ENCODE measurements at places on chromosomes 1 and 21.

DNA sequence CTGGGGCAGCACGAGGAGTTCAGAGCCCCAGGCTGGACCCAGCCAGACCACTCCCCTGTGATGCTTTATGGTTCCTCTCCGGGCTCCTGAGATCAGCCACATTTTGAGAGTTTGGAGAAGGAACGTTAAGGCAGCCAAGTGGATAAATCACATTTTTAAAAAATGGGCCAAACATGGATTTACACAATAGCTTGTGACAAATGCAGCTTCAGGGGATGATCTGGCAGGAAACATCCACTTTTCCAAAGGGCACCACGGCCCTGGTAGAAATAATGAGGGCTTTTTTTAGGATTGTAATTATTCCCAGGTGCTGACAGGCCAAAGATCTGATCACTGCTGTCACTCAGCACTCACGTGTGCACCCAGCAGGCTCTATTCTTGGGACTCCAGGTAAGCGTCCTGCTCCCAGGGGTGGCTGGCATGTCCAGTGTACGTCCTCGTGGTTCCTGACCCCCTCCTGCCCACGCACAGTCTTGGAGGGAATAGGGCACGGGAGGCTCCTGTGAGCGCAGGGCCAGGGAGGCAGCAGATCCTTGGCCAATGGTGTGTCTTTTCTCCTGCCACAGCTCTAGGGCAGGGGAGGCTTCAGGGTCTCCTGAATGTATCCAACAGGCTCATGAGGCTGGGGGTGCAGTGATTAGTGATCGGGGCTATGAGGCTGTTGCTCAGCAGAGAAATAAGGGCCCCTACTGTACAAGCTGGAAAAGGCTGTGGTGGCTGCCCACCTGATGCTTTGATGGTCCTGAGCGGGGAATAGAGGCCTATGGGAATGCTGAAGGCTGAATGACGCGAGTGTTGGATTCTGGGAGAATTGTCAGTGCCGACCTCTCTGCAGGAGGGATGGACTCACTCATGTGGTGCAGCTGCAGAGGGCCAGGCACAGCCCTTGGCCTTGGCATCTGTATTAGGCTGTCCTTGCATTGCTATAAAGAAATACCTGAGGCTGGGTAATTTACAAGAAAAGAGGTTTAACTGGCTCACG is 415.7 kb downstream of the PTPRU start:
- DNase-seq: no peak

DNA sequence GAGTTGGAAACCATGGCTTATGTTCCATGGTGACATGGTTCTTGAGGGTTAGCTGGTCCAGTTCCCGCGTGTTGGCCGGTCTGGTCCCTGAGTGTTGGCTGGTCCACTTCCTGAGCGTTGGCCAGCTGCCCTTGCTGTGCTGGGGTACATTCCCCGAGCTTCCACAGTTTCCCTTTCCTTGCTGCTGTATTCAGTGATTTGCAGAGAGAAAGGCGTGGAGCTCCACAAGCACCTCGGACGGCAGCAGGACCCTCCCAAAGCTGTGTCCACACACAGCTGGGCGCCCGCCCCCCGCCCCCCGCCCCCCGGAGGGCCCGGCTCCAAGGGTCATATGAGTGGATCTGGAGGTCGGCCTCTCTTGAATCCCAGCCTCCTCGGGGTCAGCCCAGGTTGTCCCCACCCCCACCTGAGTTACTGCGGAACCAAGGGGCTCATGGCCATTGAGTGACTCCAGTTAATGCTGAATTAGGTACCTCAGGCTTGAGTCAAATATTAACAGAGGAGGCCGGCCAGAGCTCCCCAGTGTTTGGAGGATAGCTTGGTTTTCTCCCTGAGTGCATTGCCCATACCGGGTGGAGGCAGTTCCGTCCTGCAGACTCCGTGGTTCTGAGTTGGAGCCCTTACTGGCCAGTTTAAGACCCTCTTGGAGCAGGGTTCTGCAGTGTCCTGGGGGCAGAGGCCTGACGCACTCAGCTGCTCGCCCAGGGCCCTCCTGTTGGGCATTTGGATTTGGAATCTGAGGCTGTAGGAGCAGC is 18.4 kb downstream of the COL18A1 start:
- DNase-seq: no peak

GRCh38 chr1:166479052-166479631 is 312.3 kb upstream of the FAM78B start:
- DNase-seq: peak; percentile 70

DNA sequence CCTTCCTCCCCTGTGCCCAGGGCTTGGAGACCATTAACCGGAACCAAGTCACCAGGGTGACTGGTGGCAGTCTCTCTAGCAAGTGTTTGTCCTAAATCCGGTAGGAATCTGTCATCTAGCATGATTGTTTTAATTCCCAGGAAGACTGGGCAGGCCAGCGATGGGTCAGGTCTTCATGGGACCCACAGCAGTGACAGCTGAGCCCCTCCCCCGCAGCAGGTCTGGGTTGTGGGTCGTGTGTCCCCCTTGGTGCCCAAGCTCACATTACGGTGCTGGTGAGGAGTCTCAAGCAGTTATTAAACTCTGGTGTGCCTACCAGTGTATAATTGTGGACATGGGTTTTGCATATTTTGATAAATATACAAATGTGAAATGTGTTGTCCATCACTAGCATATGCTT is 466.5 kb downstream of the MATN1 start:
- DNase-seq: no peak

DNA sequence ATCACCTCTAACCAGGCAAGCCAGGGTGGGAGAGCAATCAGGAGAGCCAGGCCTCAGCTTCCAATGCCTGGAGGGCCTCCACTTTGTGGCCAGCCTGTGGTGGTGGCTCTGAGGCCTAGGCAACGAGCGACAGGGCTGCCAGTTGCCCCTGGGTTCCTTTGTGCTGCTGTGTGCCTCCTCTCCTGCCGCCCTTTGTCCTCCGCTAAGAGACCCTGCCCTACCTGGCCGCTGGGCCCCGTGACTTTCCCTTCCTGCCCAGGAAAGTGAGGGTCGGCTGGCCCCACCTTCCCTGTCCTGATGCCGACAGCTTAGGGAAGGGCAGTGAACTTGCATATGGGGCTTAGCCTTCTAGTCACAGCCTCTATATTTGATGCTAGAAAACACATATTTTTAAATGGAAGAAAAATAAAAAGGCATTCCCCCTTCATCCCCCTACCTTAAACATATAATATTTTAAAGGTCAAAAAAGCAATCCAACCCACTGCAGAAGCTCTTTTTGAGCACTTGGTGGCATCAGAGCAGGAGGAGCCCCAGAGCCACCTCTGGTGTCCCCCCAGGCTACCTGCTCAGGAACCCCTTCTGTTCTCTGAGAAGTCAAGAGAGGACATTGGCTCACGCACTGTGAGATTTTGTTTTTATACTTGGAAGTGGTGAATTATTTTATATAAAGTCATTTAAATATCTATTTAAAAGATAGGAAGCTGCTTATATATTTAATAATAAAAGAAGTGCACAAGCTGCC is 19.8 kb downstream of the CSF1 start:
- no peak for DNase-seq

- no peak for DNase-seq
Observed at GRCh38 chr1:200398373-200398772, 11.5 kb downstream of the ZNF281 start.

DNA sequence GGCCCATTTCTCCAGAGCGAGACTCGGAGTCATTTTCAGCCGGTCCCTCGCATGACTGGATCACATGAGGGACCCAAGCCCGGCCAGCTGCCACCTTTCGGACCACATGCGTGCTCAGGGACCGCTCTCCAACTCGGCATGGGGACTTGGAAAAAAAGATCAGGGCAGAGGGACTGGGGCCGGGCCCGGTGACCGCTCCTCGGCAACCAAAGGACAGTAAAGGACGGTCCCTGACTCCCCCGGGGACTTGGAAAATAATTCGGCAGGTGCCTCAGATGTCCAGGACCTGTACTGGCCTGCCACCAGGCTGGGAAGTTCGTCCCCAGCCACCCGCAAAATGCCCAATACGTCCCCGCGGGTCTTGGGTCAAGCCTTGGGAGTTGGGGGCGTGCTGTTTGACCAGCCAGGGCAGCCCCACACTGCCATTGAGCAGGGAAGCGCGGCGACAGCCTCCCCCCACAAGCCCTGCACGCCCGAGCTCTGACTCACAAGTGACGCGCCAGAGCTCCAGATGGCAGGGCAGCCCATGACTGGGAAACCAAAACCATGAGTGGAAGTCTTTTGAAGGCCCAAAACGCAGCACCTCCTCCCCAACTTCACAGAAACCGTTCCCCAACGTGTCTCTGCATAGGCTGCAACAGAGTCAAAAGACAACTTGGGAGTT is 134.5 kb downstream of the LIPI start:
- DNase-seq: no peak

DNA sequence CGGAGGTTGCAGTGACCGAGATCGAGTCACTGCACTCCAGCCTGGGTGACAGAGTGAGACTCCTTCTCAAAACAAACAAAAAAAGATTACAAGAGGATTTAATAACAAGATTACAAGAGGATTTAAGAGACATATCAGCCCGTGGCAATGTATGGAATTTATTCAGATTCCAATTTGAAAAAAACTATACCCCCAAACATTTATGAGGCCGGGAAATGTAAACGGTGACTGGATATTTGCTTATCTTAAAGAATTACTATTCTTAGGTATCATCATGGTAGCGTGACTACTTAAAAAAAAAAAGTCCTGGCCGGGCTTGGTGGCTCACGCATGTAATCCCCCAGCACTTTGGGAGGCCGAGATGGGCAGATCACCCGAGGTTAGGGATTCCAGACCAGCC is 21.2 kb upstream of the ELK4 start:
- no peak for DNase-seq

DNA sequence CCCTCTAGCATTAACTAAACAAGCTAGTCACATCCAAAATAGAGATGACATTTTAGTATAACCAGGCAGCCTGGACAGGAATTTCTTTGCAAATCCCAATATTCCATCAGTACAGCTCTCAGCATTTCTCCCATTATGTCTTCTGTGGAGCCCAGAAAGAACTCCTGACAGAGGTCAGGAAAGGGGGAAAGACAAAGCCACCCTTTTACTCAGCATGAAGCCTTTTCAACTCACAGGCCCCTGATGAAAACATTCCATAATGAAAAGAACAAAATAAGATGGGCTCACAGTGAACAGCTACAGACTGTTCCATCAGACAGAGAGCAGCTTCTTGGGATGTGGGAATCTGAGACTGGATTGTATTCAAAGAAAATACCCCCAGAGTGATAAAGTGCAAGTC is 80.6 kb downstream of the TEX35 start:
- no peak for DNase-seq

DNA sequence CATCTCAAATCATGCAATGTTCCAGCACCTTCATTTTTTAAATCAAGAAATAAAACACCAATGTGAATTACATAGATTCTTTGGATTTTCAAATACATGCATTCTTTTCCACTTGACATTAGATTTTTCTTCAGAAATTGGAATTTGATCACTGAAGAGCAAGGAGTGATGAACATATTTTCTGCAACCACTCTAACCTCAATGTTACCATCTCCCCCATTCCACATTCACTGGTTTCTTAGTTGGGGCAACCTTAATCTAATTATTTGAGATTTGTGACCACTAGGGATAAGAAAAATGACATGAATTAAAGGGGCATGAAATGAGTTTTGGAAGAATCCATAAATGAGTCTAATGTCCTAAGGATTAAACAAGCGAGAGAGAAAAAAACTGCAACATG is 168.7 kb upstream of the NR5A2 start:
- DNase-seq: no peak

GRCh38 chr1:206606867-206607266 is 5.4 kb downstream of the EIF2D start:
- peak; percentile 36 for DNase-seq

DNA sequence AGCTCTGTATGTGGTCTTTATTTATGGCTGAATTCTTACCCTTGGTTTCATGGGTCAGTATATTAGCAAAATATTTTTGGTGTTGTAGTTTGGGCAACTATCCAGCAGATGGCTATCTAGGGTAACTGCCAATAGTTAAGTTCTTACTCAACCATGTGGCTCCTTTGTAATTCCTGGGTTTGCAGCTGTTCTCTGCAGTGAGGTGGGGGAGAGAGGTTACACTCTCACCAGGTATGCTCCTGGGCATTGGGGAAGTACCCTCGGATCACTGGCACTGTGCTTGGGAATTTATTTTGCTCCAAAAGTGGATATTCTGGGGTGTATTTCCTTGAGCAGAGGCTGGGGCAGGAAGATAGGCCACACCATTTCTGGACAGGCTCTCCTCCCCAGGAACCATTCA is 436.7 kb upstream of the TMPRSS15 start:
- DNase-seq: no peak

- no peak for DNase-seq
Observed at GRCh38 chr1:4128616-4129015, 228.5 kb upstream of the C1orf174 start.

DNA sequence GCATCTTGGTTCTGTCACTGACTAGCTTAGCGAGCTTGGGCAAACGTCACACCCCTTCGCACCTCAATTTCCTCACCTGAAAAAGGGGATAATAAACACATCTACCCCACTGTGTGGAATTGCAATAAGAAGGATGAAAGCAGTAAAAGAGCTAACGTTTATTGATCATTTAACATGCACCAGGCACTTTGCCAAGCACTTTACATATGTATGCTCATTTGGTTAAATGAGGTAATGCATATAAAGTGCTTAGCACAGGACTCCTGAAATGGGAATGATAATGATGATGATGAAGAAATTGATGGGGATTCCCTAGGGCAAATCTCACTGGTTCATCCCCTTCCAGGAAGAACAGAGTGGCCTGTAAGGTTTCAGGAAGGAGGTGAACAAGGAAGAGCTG is 4.8 kb downstream of the NKAIN1 start:
- DNase-seq: no peak

DNA sequence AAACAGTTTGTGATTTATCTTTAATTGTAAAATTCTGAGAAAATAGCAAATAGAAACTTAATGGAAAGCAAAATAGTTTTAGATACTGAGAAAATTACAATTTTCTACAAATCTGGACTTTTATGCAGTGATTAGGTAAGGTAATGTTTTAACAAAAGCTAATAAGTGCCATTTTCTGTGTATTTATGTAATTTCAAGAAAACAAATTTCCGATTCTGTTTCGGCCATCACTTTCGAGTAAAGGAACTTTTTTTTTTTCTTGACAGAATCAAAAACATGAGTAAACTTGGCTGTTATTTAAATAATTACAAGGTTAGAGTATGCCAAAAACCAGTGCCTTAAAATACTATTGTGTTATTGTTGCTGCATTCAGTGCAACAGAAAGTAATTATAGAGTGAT is 280.4 kb upstream of the C1orf105 start:
- DNase-seq: no peak

GRCh38 chr21:38712664-38713063 is 93.1 kb upstream of the ETS2 start:
- DNase-seq: no peak

DNA sequence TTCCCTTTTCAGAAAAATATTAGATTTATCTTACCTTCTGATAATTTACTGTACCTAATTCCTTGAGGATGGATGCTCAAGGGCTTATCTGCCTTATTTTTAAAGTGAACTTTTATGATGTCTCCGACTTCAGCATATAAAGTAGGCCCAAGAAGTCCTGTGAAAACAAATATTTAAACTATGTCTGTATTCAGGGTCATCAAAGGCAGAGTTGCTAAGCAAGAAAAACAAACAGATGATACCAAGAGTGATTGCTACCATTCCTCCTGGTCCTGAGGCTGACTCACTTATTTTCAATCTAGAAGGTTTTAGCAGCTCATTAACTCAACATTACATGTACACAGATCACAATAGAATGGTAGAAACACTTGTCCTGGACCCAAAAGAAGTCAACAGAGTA is 14.1 kb downstream of the F5 start:
- no peak for DNase-seq
